KBM-7 (cell line): ENCODE measurements at places on chromosomes 12 and 14.

DNA sequence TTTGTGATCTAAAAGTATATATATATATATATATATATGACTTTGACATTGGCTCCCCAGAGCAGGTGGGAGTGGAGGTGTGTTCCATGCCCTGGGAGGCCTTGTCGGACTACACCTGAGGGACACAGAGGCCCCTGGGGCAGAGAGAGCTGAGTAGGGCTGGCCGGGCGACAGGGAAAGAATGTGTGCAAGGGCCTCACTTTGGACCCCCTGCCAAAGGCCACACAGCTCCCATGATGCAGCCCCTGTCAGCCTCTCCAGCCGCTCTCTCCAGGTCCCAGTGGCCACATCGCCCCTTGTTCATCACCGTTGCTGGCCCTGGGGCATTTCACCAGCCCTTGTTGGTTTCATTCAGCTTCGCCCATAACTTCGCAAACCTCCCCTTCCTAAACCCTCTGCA lies 123.9 kb downstream of the BCL11B start:
- DNase-seq, result no peak

DNA sequence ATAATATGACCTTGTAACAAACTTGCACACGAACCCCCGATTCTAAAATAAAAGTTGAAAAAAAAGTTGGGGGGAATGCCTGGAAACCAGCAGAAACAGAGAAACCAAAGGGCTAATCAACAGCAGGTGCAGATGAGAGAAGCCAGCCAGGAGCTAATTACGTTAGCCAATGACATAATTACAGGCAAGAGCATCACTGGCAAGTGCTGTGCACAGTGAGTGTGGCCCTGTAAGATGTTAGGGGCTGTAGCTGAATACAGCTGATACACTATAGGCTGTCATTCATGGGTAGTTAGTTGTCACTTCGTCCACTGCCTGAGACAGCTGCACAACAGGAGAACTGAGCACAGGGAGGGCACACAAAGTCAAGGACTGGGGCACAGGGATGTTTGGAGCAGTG lies 7.3 kb upstream of the FGF23 start:
- no peak for DNase-seq

- no peak for DNase-seq
Observed at GRCh38 chr12:130831246-130831645, 7.8 kb downstream of the STX2 start.

- DNase-seq, result no peak
Observed at GRCh38 chr12:120842595-120842994, 61.6 kb downstream of the SPPL3 start.

- DNase-seq, result no peak
Observed at GRCh38 chr12:124844411-124845397, 19.0 kb downstream of the SCARB1 start.

DNA sequence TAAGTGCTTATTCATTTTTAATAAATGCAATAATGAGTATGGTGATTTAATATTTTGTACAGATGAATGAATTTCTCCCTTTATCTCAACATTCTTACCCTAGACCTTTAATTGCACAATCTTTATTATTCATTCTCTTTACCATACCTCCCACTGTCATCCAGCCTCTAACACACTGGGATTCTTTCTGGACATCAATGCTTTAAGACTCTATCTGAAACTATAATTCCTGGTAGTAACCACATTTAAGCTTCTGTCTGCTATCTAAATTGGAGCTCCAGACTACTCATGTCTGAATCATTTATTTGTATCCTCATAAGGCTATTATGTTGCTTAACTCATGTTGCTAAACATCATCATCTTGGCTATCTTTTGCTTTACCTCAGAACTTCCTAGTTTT lies 270.2 kb downstream of the ALG10B start:
- DNase-seq, result no peak

DNA sequence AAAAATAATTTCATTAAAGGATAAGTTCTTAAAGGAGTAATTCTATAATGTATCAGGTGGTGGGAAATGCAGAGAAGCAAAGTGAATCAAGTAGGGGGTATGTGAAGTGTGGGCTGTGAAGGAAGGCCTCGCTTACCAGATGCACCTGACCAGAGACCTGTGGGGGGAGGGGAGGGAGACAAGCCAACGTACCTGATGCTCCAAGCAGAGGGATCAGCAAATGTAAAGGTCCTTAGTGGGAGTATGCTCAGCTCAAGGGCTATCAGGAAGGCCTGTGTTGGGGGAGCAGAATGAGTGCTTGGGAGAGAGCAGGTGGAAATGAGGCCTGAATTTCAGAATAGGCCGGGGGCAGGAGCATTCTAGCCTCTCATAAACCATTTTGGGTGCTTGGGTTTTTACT lies 57.1 kb downstream of the ANO4 start:
- no peak for DNase-seq

- DNase-seq, result no peak
Observed at GRCh38 chr12:104150416-104150815, 12.4 kb upstream of the NFYB start.

DNA sequence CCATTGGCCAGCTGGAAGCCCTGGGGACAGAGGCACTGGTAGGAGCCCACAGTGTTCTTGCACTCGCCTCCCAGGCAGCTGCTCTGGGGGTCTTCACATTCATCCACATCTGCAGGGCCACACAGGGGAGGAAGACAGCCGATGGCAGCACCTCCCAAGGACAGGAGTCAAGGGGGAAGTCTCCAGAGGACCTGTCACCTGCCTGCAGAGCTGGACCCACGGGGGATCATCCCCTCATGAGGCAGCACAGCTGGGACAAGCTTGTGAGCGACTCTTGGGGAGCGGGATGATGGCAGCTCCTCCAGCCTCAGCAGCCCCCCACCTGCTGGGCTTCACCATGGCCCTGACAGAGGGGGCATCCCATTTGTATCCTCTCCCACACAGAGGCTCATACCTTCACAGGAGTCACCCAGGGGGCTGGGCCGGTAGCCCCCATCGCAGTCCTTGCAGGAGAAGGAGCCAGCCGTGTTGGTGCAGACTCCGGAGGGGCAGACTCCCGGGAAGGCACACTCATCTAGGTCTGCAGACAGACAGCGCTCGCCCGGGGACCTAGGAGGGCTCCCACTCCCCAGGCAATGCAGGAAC lies 15.4 kb downstream of the ISCA2 start:
- no peak for DNase-seq

GRCh38 chr12:103422328-103422727 lies 73.4 kb downstream of the C12orf42 start:
- DNase-seq, result no peak

- no peak for DNase-seq
Observed at GRCh38 chr12:106027286-106027685, 111.5 kb downstream of the NUAK1 start.

GRCh38 chr14:93914278-93914677 lies 12.9 kb upstream of the FAM181A start:
- no peak for DNase-seq

DNA sequence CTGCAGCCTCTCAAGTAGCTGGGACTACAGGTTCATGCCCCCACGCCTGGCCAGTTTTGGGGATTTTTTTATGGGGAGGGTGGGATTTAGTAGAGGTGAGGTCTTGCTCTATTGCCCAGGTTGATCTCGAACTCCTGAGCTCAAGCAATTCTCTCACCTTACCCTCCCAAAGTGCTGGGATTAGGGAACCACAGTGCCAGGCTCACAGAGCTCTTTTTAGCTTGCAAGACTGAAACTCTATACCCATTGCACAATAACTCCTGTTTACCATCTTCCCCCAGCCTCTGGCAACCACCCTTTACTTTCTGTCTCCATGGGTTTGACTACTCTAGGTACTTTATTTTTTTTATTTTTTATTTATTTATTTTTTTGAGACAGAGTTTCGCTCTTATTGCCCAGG lies 25.7 kb upstream of the CDK17 start:
- no peak for DNase-seq
